Fibroblast of lung (primary cell): ENCODE measurements at places on chromosomes 5 and 9. TPM values are rescaled to one million over a fixed set of nuclear protein-coding genes. Genes with fewer than 3 reads are reported as not detected.

Gene PCDHGA2
- total RNA-seq, result 2.8 and 4.5 TPM in 2 replicates

Gene CKMT2
- total RNA-seq, result 8.0 and 19.3 TPM in 2 replicates

Gene PCSK5
- total RNA-seq, result 3.6 and 4.8 TPM in 2 replicates

Gene GABRA1
- total RNA-seq, result not detected in 2 replicates

Gene CER1
- total RNA-seq, result not detected in 2 replicates

Gene CFAP90
- total RNA-seq, result 0.26 TPM in 1 of 2 replicates, not detected in the other

Gene MZB1
- 0.17 TPM in 1 of 2 replicates, not detected in the other for total RNA-seq

Gene CTNNA1
- total RNA-seq, result 421 and 557 TPM in 2 replicates

Gene FLT4
- total RNA-seq, result 0.17 and 0.26 TPM in 2 replicates

Gene PCDHGB5
- 17.5 and 21.5 TPM in 2 replicates for total RNA-seq

Gene NEURL1B
- 2.6 and 6.1 TPM in 2 replicates for total RNA-seq

Gene GRM6
- total RNA-seq, result not detected in 2 replicates

Gene SSNA1
- 56.3 and 58.3 TPM in 2 replicates for total RNA-seq

Gene ORM2
- not detected in 2 replicates for total RNA-seq

Gene SPINK13
- total RNA-seq, result not detected in 2 replicates

Gene RNF145
- total RNA-seq, result 54.2 and 57.8 TPM in 2 replicates

Gene PGM5
- 37.5 and 113 TPM in 2 replicates for total RNA-seq

Gene DBH
- not detected in 2 replicates for total RNA-seq

Gene SURF4
- total RNA-seq, result 295 and 338 TPM in 2 replicates

Gene PTTG1
- 17.5 and 77.5 TPM in 2 replicates for total RNA-seq

Gene GFRA3
- not detected in 2 replicates for total RNA-seq

Gene HABP4
- 18.2 and 31.4 TPM in 2 replicates for total RNA-seq

Gene IRGM
- total RNA-seq, result 0.17 TPM in 1 of 2 replicates, not detected in the other

Gene PDE8B
- total RNA-seq, result 0.17 and 0.26 TPM in 2 replicates

Gene NKD2
- under 0.01 and 0.26 TPM in 2 replicates for total RNA-seq

Gene CDKN2B-AS1
- total RNA-seq, result 3.9 and 7.6 TPM in 2 replicates

Gene PCDHB1
- not detected in 2 replicates for total RNA-seq

Gene RPL12
- total RNA-seq, result 1,387 and 1,751 TPM in 2 replicates

Gene KCNMB1
- total RNA-seq, result not detected in 2 replicates

Gene IER5L
- 71.5 and 97.3 TPM in 2 replicates for total RNA-seq

Gene PDLIM7
- total RNA-seq, result 55.2 and 65.2 TPM in 2 replicates

Gene TXNDC8
- not detected in 2 replicates for total RNA-seq

Gene SOX30
- under 0.01 TPM in 1 of 2 replicates, not detected in the other for total RNA-seq

Gene SLC34A3
- total RNA-seq, result not detected in 2 replicates

Gene KCTD16
- 1.0 and 1.2 TPM in 2 replicates for total RNA-seq

Gene NCS1
- total RNA-seq, result 37.5 and 52.0 TPM in 2 replicates

Gene MSX2
- total RNA-seq, result 1.0 and 1.3 TPM in 2 replicates

Gene CDC20B
- under 0.01 TPM in 1 of 2 replicates, not detected in the other for total RNA-seq

Gene TMEM8B
- total RNA-seq, result 2.1 and 3.0 TPM in 2 replicates

Gene SPIN1
- total RNA-seq, result 88.1 and 121 TPM in 2 replicates

Gene SYNPO
- total RNA-seq, result 5.6 and 6.6 TPM in 2 replicates

Gene FAM169A
- total RNA-seq, result 0.51 and 1.2 TPM in 2 replicates

Gene IL3
- total RNA-seq, result not detected in 2 replicates

Gene PCDHA7
- 0.26 and 2.1 TPM in 2 replicates for total RNA-seq

Gene CORO2A
- under 0.01 and 0.50 TPM in 2 replicates for total RNA-seq

Gene SPINK4
- total RNA-seq, result not detected in 2 replicates

Gene AK8
- total RNA-seq, result 0.17 and 0.26 TPM in 2 replicates

Gene TMEM174
- not detected in 2 replicates for total RNA-seq

Gene RLN2
- total RNA-seq, result not detected in 2 replicates

Gene HACD4
- 12.3 and 24.9 TPM in 2 replicates for total RNA-seq
